ENCODE measurements at places on chromosomes 3 and 15.
A peak's percentile ranks its signal among the peaks of the same experiment; 100 is the strongest.

DNA sequence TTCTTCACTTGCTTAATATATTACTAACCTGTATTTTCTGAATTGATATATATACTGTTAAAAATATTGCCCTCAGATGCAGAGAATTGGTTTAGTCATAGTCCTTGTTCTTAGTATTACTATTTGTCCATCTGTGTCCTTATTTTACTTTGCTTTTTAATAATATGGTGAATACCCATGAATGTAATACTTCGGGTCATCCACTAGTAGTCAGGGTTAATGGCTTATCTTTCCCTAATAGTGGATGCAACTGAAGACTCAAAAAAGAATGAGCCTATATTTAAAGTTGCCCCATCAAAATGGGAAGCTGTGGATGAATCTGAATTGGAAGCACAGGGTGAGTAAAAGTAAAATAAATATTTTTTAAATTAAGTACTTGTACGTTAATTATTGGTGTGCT is 36.5 kb downstream of the U2SURP start:
- no peak for DNase-seq

DNA sequence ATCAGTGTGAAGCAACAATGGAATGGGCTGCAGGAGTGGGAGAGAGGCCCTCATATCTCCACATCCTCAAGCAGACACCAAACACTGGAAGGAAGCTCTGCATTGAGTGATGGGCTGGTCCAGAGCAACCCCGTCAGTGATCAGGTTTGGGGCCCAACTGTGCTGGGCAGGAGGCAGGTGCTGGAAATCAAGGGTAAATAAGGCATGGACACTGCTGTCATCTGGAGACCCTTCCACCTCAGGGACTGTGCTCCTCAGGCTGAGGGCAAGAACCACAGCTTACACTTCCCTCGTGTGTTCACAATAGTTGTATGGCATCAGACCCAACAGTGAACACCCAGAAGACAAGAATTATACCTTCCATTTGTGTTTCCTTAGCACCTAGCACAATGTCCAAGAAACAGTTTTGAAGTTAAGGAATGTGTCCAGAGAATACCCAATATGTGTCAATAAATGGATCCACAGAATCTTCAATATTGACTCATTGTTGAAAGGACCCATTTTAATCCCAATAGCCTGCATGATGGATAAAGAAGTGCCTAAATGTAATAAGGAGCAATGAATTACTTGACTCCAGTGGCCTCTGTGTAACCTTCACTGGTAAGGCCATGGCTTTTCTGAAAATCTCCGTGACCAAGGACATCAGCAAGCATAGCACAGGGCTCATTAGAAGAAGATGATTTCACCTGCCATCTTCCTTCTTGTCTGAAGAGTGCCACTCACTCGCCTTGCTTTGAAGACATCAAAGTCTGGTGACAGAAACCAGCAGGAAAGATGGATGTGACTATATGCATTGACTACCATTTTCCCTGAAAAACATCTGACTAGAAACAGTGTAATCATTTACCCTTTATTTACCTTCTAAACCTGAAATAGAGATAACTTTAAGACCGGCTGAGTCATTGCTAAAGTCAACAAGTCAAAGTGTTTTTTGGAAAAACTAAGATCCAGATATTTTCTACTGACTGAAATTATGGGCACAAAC is 7.0 kb upstream of the AHSG start:
- DNase-seq, result no peak

DNA sequence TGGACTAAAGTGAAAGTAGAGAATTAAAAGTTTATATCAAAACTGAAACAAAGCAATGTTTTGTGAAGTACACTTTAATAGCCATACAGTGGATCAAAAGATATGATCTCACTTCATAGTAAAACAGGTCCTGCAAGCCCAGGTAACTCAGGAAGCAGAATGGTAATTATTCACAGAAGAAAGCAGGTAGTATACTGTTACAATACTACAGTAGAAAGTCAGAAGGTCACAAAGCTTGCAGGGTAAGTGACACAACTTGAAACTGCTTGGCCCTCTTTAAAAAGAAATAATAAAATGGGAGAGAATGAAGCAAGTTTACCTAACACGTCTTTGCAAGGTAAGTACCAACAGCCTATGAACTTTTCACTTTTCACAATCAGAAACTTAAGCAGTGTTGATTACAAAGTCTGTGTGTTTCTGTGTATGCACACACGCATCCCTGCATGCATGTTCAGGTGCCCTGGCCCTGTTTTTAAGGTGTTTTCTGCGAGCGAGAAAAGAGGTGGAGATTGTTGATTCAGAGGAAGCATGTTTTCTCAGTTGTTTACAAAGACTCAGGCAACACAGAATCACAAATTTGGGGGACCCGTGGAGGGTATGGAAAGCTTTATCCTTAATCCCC is at the start of gene NAALADL2:
Gene NAALADL2, plus strand, starts transcription at position 221 of the 622 bp plus-strand sequence.
- DNase-seq, result no peak

DNA sequence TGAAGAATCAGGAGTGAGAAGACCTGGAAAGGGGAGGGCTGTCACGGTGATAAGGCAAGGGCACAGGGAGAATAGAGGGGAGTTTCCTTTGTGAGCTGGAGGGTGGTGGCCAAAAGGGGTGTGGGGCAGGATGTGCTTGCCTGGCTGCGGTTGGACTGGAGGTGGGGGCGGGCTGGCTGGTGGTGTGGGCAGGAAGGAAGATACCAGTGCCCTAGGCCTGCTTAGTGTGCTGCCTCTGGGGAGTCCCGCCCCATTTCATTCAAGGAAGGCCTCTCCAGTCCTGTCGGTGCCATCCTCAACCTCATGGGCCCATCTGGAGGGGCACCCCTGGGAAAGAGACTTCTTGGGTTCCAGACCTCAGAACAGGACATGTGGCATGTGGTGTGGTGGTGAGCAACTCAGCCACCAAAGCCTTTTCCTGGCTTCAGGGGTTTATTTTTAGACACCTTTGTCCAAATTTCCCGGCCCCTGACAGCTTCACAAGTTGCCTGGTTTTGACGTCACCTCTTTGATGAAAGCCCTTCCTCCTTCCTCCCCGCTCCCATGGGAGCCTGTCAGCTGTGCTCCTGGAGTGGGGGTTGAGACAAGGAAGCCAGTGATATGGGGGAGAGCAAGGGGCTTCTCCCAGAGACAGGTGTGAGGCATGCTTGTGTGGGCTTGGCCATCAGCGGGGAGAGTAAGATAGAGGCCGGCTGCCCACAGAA is 15.6 kb downstream of the TEX264 start:
- peak; percentile 89 for DNase-seq

DNA sequence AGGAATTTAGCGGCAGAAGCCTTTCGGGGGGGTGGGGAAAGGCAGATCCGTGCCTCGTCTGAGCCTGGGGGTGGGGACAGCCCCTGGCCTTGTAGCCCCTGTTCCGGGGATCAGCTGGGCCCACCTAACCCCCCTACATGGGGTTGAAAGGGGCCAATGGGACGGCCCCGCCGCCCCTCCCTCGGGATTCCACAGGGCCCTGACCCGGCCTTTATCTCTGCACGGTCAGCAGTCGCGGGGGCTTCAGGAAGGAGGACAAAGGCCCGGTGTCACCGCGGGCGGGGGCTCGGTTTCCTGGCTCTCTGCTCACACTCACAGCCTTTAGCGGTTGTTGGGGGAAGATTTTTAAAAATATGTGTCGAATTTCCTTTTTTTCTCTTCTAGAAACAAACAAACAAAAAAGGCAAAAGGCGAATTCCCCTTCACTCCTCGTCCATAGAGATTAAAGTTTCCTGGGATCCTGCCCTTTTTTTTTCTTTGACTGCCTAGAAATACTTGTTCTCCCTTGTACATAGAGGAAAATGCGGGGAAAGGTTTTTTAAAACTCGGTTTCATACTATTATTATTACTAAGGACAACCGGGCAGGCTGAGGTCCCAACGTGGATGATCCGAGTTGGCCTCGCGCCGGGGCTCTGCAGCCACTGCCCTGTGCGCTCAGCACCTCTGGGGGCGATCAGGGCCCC is 7.9 kb downstream of the FOXL2 start:
- DNase-seq, result no peak

DNA sequence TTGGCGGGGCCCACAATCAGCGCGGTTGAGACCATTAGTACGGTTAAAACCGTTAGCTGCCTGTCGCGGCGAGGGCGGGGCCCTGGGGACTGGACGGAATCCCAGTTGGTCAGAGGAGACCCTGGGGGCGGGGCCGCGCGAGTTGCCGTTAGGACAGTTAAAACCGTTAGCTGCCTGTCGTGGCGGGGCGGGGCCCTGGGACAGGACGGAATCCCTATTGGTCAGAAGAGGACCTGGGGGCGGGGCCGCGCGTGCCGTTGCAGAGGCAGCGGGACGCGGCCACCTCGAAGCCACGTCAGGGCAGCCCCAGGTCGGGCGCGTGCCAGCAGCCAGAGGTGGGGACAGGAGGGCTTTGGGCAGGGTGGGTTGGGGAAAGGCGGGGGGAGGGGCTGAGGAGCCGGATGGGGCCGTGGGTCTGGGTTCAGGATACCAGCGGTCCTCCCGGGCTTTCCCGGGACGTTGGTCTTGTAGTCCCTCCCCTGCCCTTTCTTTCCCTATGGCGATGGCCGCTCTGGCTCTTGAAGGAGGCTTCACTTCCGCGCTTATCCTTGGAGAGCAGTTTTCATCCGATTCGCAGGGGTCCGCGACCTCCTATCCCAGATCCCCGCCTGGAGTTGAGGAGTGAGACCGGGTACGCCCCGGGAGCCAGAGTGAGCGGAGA is 28.0 kb downstream of the KLHDC8B start:
- no peak for DNase-seq

DNA sequence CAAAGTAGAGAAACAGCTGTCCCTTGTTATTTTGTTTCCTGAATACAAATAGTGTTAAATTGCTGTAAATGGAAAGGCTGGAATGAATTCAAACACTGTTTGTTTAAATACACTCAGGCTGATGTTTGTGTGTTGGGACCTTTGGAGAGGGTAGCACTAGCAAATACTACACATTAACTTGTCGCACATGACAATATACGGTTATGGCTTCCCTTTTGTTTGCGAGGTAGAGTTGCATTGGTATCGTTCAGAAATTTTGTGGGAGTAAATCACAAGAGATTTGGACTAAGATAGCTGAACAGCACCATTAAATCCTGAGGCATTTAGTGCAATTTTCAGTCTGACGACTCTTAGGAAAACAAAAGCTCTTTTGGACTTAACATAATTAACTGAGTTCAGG is 213.0 kb upstream of the ROBO2 start:
- no peak for DNase-seq

DNA sequence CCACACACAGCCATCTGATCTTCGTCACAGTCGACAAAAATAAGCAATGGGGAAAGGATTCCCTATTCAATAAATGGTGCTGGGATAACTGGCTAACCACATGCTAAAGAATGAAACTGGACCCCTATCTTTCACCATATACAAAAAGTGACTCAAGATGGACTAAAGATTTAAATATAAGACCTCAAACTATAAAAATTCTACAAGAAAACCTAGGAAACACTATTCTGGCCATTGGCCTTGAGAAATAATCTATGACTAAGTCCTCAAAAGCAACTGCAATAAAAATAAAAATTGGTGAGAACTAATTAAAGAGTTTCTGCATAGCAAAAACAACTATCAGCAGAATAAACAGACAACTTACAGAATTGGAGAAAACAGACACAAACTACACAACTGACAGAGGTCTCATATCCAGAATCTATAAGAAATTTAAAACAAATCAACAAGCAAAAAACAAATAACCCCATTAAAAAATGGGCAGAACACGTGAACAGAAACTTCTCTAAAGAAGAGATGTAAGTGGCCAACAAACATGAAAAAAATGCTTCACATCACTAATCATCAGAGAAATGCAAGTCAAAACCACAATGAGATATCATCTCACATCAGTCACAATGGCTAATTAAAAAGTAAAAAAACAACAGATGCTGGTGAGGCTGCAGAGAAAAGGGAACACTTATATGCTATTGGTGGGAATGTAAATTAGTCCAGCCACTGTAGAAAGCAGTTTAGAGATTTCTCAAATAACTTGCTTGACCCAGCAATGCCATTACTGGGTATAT is 104.0 kb downstream of the NR1I2 start:
- DNase-seq, result no peak

GRCh38 chr3:49133226-49133951 is 539 bp upstream of the LAMB2 start:
- no peak for DNase-seq

DNA sequence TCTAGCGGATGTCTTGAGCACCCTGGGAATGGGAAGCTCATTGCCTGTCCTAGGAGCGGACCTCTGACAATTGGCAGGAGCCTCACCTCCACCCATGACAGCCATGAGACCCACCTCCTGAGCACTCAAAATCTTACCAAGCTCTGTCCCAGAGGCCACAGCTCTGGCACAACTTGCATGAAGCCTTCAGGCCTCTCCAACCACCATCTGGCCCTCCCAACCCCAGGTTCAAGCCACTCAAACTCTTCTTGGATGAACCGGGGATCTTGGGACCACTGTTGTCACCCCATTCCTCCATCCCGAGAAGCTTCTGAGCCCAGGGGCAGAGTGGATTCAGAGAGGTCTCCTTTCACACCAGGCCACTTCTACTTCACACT is 1.5 kb downstream of the VIPR1 start:
- no peak for DNase-seq

DNA sequence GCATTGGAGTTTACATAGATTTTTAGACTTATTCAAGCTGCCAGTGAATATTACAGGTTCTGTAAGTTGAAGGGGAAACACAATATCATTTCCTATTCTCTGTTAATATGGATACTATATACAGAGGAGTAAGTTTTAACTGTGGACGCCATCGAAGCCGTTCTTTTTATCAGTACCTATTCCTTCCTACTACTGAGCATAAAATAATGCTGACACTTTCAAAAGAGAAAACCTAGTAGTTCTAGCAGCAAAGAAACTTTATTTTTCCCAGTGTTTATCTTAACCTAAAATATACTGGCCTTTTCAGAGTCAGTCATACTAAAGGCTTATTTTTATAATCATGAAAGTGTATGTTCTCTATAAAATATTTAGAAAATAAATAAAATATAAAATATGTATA is 14.2 kb downstream of the LRRC31 start:
- no peak for DNase-seq

- DNase-seq, result no peak
Measured at GRCh38 chr15:63469984-63470383, 34.4 kb upstream of the USP3 start.

DNA sequence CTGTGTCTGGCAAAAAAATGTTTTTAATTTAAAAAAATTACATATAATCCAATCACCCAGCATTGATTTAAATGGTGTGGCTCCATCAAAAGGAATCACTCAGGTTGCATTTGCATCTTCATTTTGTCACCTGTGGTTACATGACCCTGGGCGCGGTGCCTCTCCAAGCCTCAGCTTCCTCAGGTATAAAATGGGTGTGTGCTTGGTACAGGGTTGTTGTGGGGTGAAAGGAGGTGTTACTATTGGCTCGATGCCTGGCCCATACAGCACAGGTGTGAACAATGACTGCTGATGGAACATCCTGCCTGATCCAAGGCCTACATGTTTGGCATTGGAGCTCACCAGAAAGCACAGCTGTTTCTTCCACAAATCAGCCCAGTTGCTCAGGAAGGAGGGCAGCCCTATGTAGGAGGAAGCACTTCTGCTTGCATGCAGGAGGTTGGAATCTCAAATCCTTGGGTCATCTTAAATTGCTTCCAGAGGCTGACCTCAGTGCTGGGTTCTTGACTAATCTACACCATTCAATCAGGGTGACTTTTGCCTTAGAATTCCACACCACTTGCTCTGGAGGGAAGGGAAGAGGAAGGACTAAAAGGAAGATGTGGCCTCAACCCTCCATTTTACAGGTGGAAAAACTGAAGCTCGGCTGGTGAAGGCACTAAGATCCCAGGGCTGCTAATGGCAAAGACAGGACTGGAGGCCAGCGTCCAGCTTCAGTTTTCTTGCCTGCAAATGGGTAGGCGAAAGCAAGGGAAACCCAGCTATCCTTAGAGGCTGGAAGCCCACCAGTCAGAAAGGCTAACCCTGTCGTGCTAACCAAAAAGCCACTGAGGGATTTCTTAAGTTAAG is 31.7 kb downstream of the BHLHE40 start:
- DNase-seq, result peak; percentile 48

- no peak for DNase-seq
Measured at GRCh38 chr3:60101621-60102020, 1051.8 kb upstream of the CFAP20DC start.

Measured in CD4-positive, alpha-beta T cell treated with Interleukin-10 for 1 hour (primary cell).